H4 (cell line): ENCODE measurements at places on chromosomes 12 and 14. TPM values are rescaled to one million over a fixed set of nuclear protein-coding genes. Genes with fewer than 3 reads are reported as not detected.

The PELI2 gene
- total RNA-seq: 4.8 and 5.1 TPM in 2 replicates

The RBP5 gene
- total RNA-seq: 0.88 TPM in 1 of 2 replicates, not detected in the other

The DPY19L2 gene
- 2.5 and 4.0 TPM in 2 replicates for total RNA-seq

The KRT86 gene
- total RNA-seq: 0.31 and 0.93 TPM in 2 replicates

The TAMALIN gene
- 0.35 and 1.8 TPM in 2 replicates for total RNA-seq

The PPFIA2 gene
- 0.08 and 0.33 TPM in 2 replicates for total RNA-seq

The ALDH1L2 gene
- 2.6 and 9.6 TPM in 2 replicates for total RNA-seq

The OS9 gene
- total RNA-seq: 221 and 235 TPM in 2 replicates

The NEDD8 gene
- total RNA-seq: 314 and 338 TPM in 2 replicates

The CEBPE gene
- total RNA-seq: not detected in 2 replicates

The KRT72 gene
- total RNA-seq: not detected in 2 replicates

The SINHCAF gene
- total RNA-seq: 72.6 and 127 TPM in 2 replicates

The KRT3 gene
- not detected in 2 replicates for total RNA-seq

The IL31 gene
- not detected in 2 replicates for total RNA-seq

The POTEM gene
- total RNA-seq: not detected in 2 replicates

The PTPRR gene
- 1.3 TPM in 2 replicates for total RNA-seq

The YEATS4 gene
- 33.1 and 57.2 TPM in 2 replicates for total RNA-seq

The STX2 gene
- total RNA-seq: 19.6 and 20.5 TPM in 2 replicates

The CFAP54 gene
- total RNA-seq: 0.64 and 1.8 TPM in 2 replicates

The CRACR2A gene
- 0.10 and 0.16 TPM in 2 replicates for total RNA-seq

The TMCC3 gene
- 0.43 and 0.84 TPM in 2 replicates for total RNA-seq

The EIF2S1 gene
- total RNA-seq: 241 and 295 TPM in 2 replicates

The GPR84 gene
- total RNA-seq: not detected in 2 replicates

The BTBD6 gene
- 16.8 and 19.4 TPM in 2 replicates for total RNA-seq

The MEG3 gene
- total RNA-seq: not detected in 2 replicates

The TAS2R7 gene
- total RNA-seq: not detected in 2 replicates

The KCTD10 gene
- 15.7 and 23.4 TPM in 2 replicates for total RNA-seq

The CIPC gene
- 13.6 and 22.9 TPM in 2 replicates for total RNA-seq

The PGF gene
- total RNA-seq: 2.6 and 3.1 TPM in 2 replicates

The COPS7A gene
- 93.8 and 93.9 TPM in 2 replicates for total RNA-seq

The STYK1 gene
- 3.3 and 3.8 TPM in 2 replicates for total RNA-seq

The BDKRB1 gene
- 0.19 and 0.41 TPM in 2 replicates for total RNA-seq

The RAB35 gene
- total RNA-seq: 17.7 and 23.2 TPM in 2 replicates

The NPFF gene
- not detected in 2 replicates for total RNA-seq

The KITLG gene
- total RNA-seq: 12.3 and 13.0 TPM in 2 replicates

The GALNT8 gene
- 0.04 TPM in 1 of 2 replicates, not detected in the other for total RNA-seq

The GPR135 gene
- total RNA-seq: 0.70 and 2.1 TPM in 2 replicates

The REM2 gene
- total RNA-seq: 0.27 TPM in 1 of 2 replicates, not detected in the other

The C12orf60 gene
- 1.2 and 2.8 TPM in 2 replicates for total RNA-seq

The CCDC196 gene
- not detected in 2 replicates for total RNA-seq

The ZNF641 gene
- total RNA-seq: 7.0 and 7.2 TPM in 2 replicates

The TAS2R42 gene
- not detected in 2 replicates for total RNA-seq
